NCI-H1105 (cell line): ENCODE measurements at places on chromosomes 12 and 14.

- DNase-seq: no peak
Measured at GRCh38 chr12:90618586-90618985, 336.4 kb downstream of the CCER1 start.

GRCh38 chr12:85527192-85527591 is 247.2 kb downstream of the ALX1 start:
- DNase-seq: no peak

GRCh38 chr12:55729819-55730818 is 1.3 kb upstream of the CD63 start:
- DNase-seq: no peak

DNA sequence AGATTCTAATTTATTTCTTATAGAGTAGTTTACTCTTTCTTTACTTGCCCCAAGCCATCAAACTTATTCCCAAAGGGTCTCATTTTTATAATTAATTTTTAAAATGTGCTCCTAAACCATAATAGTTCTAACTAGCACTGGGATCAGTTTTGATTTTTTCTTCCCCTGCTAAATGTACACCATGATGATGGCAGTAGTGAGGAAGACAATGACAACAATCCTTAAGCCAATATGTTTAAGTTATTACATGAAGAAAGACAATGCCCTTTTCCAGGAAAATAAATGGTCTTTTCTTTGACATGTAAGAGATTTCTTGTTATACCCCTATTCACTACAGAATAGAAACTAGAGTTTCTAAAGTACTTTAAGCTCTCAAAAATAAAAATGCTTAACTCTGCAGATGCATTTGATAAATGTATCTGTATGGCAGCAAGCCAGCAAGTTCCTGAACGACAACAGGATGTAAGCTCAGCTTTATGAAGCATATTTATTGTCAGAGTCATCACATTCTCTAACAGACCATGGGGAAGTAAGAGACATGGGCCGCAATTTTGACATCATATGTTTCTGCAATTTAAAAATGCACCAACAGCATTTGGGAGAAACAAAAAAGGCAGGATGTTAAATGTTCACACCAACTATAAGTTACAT is 36.0 kb upstream of the SNX6 start:
- no peak for DNase-seq

- no peak for DNase-seq
Measured at GRCh38 chr12:116241157-116241759, 36.2 kb downstream of the MED13L start.

DNA sequence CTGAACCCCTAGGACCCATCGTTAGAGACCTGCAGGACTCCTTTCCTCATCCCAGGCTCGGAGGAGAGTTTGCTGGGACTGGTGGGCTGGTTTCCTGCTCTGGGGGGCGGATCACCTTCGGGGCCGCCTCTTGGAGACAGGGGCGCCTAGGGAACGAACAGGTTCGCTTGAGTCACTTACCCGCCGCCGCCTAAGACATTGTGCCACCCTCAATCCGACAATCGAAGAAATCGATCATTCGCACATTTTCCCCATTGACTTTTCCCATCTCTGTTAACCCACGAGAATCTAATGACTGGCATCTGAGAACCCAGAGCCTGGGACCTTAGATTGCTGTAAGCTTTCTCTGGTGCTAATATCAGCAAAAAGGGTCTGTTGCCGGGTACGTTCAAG is 322 bp downstream of the SLC39A9 start:
- no peak for DNase-seq

DNA sequence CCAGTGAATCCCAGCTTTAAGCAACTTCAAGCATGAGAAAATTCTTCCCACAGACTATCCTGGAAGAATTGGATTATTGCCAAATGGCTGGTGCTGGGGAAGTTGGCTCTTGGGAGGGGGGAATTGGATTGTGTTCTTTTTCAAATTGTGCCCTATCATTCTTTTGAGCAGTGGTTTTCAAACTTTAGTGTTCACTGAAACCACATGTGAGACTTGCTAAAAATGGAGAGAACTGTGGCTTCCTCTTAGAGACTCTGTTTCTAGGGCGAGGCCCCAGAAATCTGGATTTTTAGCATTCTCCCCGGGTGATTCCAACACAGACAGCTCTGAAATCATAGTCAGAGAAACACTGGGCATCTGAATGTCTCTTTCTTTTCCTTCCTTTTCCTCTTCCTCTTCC is 14.3 kb upstream of the OTUB2 start:
- peak; percentile 11 for DNase-seq

GRCh38 chr12:113145720-113146551 is 3.6 kb upstream of the CFAP73 start:
- DNase-seq: no peak

DNA sequence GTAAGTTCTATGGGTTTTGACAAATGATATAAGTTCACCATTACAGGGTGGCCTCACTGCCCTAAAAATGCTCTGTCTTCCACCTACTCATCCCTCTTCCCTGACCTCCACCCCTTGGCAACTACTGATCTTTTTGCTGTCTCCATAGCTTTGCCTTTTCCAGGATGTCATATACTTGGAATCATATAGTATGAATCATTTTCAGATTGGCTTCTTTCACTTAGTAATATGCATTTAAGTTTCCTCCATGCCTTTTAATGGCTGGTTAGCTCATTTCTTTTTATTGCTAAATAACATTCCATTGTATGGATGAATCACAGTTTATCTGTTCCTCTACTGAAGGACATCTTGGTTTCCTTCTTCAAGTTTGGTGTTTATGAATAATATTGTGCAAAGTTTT is 14.0 kb upstream of the PEX5 start:
- DNase-seq: no peak

- no peak for DNase-seq
Measured at GRCh38 chr14:81252278-81252677, 31.5 kb upstream of the GTF2A1 start.

DNA sequence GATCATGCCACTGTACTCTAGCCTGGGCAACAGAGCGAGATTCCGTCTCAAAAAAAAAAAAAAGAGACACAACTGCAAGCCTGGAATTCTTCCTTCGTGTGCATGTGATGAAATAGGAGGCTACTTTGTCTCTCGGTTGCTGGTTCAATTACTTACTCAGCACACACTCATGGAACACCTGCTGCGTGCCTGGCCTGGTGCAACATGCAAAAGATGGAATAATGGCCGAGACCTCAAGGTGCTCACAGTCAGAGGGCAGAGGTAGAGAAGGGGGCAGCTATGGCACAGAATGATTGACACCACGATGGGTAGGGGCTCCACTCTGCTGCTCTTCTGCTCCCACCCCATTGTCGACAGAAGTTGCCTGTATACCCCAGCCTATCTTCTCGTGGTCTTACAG is 112.3 kb downstream of the SLC15A4 start:
- no peak for DNase-seq

DNA sequence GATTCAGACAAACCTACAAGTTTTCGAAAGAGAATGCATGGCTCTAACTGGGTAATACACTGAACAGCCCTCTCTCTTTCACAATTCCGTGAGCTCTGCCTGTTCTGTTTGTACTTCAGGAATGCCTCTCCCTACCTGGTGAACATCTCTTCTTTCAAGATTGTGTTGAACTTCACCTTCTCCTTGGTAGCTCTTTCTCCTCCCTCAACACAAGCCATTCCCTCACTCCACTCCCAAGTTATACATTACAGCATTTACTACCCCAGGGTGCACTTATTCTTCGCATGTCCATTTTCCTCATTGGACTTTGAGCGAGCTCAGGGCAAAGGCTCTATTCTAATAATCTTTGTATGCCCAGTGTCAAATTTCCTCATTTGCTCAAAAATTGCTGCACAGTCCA is 28.3 kb downstream of the NRDE2 start:
- DNase-seq: no peak

DNA sequence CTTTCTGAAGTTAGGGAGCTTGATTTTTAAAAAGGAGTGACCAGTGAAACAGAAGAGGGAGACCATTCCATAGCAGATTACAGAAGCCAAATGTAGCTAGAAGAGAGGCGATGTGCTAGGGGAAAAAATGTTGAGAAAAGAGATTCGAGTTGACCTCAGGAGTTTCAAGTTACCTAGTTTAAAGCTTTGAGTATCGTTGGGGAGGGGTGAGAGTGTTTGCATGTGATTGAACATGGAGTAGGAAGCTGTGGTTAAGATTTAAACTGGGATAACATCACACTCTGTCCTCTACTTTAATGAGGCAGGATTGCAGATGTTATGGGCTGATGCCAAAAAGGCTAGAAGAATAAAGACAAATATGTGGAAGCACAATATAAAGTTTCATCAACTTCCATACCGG is 3.7 kb downstream of the LETMD1 start:
- no peak for DNase-seq

DNA sequence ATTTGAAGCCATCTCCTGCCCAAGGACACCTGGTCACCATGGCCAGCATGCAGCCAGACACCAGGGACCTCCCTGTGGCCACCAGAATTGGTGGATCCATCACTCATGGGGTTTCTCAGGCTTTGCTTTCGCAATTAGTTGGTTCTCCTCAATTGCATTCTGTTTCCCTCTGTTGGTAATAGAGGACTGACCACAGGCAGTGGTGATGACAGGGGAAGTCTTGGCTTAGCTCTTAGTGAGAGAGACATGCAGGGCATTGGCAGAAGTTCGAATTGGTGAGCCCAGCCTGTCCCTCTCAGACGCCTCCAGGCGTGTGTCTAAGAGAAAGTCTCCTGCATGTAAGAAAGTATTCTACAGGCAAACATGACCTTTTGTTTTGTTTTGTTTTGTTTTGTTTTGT is 21.3 kb downstream of the HCAR2 start:
- DNase-seq: no peak

- no peak for DNase-seq
Measured at GRCh38 chr12:61542551-61542950, 717.7 kb upstream of the USP15 start.

DNA sequence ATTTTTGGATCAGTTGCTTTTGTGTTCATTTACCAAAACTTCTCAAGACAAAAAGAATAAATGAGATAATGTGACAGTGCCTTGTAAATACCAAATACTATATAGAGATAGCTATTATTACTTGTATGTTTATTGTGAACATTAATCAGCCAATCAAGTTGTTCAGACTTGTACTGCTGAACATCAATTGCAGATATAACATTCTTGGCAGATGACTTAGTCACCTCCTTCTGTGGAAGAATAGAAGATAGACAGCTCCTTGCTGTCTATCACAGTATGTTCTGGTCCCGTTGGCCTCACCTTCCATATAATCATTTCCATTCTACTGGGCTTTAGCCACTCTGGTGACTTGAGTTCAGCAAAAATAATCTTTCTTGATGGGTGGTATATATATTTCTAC is 30.1 kb downstream of the PSEN1 start:
- DNase-seq: no peak

- DNase-seq: no peak
Measured at GRCh38 chr12:89492883-89493282, 31.7 kb downstream of the GALNT4 start.

DNA sequence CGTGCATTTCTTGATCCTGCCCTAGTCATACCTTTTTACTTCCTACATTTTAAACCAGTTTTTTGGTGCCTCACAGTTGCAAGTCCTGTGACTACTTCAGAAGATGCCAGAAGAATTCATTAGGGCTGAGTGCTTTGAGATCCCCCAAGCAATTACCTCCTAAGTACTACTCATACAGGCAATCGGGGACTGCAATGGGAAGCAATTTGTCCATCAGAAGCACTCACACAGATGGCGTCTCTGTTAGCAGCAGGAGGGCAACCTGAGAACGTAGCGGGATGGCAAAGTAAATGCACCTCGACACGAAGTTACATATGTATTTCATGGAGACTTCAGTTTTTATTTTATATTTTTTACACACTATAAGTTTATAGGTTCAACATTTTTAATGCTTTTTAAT is 188.3 kb downstream of the CAPZA3 start:
- DNase-seq: no peak

GRCh38 chr12:45138609-45139008 is 77.3 kb upstream of the ANO6 start:
- DNase-seq: no peak

DNA sequence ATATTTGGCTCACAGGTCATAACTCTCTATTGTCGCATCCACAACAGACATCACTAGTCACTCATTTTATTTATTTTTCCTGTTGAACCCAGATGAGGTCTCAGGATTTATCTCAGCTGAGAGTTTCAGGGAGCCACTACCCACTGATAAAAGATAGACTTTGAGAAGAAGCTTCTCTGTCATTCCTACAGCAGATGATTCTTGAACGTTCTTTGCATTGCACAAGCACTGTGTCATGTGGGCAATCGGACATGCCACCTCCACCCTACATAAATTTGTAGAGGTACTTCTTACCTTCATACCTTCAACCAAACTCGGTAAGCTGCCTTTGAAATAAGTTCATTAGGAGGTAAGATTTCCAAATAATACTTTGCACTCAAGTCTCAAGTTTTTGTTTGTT is 627.9 kb upstream of the TBX3 start:
- DNase-seq: no peak

DNA sequence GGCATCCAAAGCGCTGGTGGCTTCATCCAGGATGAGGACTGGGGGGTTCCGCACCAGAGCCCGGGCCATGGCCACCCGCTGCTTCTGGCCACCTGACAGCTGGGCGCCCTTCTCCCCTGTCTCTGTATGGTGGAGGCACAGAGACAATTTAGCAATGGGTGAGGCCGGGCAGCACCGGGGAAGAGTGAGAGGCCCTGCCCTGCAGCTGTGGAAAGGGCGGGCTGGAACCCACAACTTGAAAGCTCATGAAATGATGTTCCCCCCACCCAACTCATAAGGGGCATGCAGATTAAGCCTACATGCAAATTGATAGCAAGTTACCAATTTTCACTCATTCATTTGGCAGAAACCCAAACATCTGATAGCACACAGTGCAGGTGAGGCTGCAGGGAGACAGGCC is 34.1 kb downstream of the ABCB9 start:
- no peak for DNase-seq

GRCh38 chr12:84554199-84554723 is 358.3 kb downstream of the SLC6A15 start:
- no peak for DNase-seq

GRCh38 chr14:73763396-73763795 is 49.2 kb upstream of the PNMA1 start:
- no peak for DNase-seq

GRCh38 chr12:124391340-124392261 is 96.7 kb downstream of the RFLNA start:
- no peak for DNase-seq

- no peak for DNase-seq
Measured at GRCh38 chr14:102666635-102667034, 74.2 kb downstream of the RCOR1 start.

DNA sequence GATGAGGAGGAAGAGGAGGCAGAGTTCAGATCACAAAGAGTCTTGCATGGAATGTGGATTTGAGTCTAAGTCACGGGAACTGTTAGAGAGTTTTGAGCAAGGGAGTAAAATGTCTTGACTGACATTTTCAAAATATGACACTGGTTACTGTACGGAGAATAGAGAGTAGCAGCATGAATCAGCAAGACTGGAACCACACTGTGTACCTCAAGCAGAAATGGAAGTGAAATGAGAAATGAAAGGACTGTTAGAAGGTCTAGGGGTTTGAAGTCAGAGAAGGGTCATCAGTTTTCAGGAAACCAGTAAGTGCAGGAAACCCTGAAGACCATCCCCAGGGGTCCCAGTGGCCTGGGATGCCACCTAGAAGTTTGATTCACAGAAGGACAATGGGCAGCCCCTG is 236.3 kb downstream of the GALC start:
- DNase-seq: no peak

GRCh38 chr12:120703311-120703942 is 6.8 kb upstream of the UNC119B start:
- no peak for DNase-seq
